Thymus (tissue), 14 donors: ENCODE measurements at places on chromosomes 4 and X. TPM values are rescaled to one million over a fixed set of nuclear protein-coding genes. Genes with fewer than 3 reads are reported as not detected.

The SPANXC gene
- total RNA-seq: 0.24 TPM

The SH2D1A gene
- total RNA-seq: 218 TPM

The SCFD2 gene
- 12.1 TPM for total RNA-seq

The SAGE1 gene
- not detected for total RNA-seq

DNA sequence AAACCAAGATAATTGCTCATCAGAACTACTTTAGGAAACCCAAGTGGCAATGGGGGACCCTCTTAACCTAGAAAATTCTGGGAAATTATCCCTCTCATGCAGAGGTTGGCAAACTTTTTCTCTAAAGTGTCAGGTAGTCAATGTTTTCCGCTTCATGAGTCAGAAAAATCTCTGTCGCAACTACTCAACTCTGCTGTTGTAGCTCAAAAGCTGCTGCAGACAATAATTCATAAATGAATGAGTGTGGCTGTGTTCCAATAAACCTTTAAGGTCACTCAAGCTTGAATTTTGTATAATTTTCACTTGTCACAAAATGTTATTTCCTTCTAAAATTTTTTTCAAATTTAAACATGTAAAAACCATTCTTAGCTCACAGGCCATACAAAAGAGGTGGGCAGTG lies 193.4 kb upstream of the MID1 start:
- no peaks in the 10 kb centered on the region for H3K27me3 ChIP-seq
- H3K36me3 ChIP-seq: no peaks in the 10 kb centered on the region
- no peak overlapping the region for H3K4me3 ChIP-seq
- no peak for DNase-seq
- no peaks in the 10 kb centered on the region for H3K4me1 ChIP-seq
- H3K27ac ChIP-seq: no peak overlapping the region

DNA sequence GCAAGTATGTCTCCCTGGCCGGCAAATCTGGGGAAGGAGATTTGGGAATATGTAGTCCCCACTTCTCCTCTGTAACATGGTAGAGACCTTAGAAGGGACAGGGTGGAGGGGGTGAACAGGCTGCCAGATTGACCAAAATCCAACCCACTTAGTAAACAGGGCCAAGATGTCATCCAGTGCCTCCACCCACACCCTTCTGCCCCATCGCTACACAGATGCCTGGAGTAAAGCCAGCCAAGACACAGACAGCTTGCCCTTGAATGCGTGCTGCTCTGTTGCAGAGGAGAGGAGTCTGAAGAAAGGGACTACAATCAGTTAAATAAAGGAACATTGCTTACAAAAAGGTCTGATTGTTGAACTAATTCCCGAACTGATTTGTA lies 160.1 kb upstream of the LDB2 start:
- no peak overlapping the region for H3K4me3 ChIP-seq
- H3K36me3 ChIP-seq: no peaks in the 10 kb centered on the region
- no peak overlapping the region for H3K27ac ChIP-seq
- no peaks in the 10 kb centered on the region for H3K27me3 ChIP-seq
- no peaks in the 10 kb centered on the region for H3K4me1 ChIP-seq

- DNase-seq: no peak
- H3K27me3 ChIP-seq: no peaks in the 10 kb centered on the region
- H3K4me3 ChIP-seq: no peak overlapping the region
Observed at GRCh38 chr4:11049001-11049400, 364.4 kb upstream of the CLNK start.

DNA sequence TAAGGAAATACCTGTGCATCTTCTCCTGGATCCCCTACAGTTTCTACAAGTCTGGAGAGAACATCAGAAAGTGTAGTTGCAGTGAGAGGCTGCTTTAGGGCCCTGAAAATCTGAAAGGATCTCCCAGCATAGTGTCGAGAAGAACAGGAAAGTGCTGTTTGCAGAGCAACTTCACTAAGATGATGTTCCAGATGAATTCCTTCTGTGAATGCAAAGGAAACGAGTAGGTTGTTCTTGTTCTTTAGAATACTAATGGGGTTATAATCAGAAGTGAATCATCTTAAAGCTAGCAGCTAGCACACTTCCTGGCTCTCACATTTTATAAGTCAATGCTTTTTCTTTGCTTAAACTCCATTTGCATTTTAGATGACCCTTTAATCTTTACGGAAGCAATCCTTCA lies 53.7 kb downstream of the ZAR1 start:
- H3K4me1 ChIP-seq: no peaks in the 10 kb centered on the region
- H3K27me3 ChIP-seq: no peaks in the 10 kb centered on the region
- DNase-seq: no peak
- no peak overlapping the region for H3K4me3 ChIP-seq
- no peak overlapping the region for H3K27ac ChIP-seq
- H3K36me3 ChIP-seq: peaks cover 55% of the 10 kb centered on the region
